Fibroblast of mammary gland (primary cell): ENCODE measurements at places on chromosomes 11 and 22.

DNA sequence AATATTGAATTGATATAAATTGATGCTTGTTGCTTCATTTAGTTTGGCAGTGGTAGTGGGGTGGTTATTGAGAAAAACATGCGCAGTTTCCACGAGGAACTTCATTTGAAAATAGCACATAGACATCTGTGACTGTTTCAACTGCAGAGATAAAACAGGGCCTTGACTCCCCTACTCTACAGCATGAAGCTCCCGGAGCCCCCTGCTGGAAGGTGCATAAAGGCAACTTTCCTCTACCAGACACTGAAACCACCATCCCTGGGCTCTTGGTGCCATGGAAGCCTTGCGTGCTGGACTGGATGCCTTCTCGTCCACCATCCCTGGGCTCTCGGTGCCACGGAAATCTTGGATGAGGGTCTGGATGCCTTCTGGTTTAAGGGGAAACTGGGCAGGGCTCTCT is 195.9 kb downstream of the CSNK2A3 start:
- peak; percentile 31 for DNase-seq

DNA sequence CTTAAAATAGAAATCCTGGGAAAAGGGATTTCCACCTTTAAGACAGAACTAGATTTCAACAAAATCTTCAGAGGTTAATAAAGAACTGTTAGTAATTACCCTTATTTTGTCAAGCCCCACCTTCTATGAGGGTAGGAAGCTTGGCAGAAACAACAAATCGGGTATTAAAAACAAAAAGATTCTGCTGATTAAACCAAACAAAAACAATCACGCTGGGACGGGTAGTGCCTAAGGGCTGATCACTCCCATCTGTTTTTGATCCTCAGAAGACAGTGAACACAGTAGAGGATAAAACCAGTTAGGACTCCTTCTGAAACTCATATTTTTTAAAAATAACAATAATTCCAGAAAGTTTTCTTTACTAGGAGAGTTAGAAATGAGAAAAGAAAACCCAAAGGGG is 441.3 kb upstream of the API5 start:
- no peak for DNase-seq

DNA sequence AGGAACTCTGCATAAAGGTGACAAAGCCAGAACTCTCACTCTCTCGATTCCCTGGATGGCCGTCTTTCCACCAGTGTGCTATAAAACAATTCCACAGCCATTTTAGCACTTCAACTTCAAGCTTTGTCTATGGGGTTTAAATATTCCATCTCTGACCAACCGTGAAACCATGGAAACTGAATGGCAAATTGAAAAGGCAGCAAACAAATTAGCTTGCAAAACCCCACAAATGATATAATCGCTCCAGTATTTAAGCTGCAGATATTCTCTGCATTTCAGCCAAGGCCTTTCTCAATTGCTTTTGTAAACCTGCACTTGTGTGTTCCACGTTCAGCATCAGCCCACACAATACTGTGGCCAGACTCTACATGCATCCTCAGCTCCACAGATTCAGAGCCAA is 131.7 kb upstream of the ISX start:
- no peak for DNase-seq

DNA sequence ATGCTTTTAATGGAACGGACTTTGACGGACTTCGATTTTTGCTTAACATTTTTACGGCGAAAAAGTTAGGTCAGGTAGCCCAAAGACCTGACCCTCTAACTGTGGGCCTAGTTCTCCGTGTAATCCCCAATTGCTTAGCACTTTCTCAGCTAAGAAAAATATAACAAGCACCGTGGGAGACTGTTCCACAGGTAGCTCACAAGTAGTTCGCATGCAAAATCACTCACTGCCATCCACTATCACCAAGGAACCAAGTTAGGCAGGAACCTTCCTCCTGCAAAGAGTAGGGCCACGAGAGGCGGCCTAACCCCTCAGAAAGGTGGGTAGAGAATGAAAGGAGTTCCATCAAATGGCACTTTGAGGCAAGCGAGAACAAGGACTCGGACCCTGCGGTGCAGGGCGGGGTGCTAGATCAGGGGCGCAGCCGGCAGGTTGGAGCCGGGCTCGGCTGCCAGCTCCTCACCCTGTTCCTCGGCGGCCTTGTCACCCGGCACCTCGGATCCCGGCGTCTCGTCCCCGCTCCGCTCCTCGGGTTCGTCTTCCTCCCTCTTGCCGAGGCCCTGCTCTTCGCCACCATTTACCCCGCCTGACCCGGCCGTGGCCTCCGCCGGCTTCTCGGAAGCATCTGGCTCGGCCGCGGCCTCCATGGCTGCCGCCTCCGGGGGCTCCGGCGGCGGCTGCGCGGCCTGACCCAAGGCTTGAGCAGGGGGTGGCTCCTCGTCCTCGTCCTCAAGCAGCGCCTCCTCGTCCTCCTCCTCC is 922 bp downstream of the HNRNPUL2 start:
- DNase-seq = no peak

GRCh38 chr11:42951266-42951665 is 360.5 kb upstream of the API5 start:
- DNase-seq = no peak

DNA sequence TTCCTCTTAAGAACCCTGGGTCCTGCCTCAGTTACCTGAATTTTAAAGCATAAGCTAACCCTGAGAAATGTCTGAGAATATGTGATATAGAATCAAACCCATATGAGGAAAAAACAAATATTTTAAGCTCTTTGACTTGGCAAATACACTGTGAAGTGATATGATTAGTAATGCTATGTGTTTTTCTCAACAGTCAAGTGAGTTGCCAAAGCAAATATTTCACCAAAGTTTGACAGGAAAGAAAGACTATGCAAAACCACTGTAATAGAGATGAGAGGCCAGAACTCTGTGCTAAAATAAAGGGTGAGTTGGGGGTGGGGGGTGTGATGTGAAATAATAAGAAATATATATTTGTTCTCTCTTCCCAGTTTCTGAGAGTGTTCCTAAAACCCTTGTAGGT is 613.5 kb upstream of the CCDC179 start:
- DNase-seq = no peak

GRCh38 chr11:113204280-113204679 is 110.1 kb upstream of the TTC12 start:
- no peak for DNase-seq

DNA sequence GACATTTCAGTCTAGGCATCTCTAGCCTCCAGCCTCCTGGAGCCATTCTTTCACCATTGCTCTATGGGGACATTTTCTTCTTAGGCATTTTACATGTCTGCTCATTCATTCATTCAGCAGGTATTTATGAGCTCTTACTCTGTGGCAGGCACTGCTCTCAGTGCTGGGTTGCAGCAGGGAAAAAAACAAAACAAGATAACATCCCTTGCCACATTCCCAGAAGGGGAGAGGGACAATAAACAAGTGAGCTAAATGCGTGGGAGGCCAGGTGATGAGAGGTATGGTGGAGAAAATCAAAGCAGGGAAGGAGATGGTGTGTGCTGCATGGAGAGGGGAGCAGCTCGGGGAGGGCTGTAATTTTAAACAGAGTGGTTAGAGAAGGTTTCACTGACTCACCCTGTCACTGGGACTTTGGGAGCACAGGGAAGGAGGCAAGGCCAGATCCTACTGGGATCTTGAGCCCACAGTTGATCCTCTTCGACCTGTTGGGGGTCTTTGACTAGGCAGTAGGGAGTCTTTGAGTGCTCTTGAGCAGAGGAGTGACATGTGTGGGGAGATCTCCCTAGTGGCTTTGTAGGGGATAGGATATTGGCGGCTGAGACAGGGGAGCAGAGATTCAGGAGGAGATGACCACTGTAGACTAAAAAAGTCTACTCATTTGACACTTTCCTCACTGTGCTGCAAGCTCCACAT is 17.0 kb downstream of the MICAL2 start:
- no peak for DNase-seq

- peak; percentile 22 for DNase-seq
These were observed 198.3 kb upstream of the PLET1 start for GRCh38 chr11:112459001-112459400.

GRCh38 chr22:48566741-48567140 is 1260.9 kb downstream of the BRD1 start:
- DNase-seq = no peak

GRCh38 chr11:77589181-77589520 is 602 bp upstream of the AQP11 start:
- no peak for DNase-seq

GRCh38 chr11:68498903-68499883 is 38.6 kb downstream of the PPP6R3 start:
- DNase-seq = no peak

DNA sequence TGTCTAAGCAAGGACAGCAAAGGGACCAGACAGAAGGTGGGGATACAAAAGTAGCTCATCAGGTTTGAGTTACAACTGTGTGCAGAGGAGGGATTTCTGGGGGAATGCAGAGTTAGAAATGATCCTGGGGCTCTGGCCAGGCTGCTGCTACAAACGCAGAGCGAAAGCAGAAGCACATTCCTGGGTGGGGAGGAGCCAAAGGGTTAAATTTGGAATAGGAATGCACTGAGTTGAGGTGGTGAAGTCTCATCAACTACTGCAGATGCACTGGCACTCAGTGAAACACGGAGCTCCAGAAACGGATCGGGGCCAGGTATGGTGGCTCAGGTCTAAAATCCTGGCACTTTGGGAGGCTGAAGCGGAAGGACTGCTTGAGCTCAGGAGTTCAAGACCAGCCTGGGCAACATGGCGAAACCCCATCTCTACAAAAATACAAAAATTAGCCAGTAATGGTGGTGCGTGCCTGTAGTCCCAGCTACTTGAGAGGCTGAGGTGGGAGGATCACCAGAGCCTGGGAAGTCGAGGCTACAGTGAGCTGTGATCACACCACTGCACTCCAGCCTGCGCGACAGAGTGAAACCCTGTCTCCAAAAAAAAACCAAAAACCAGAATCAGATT is 3.2 kb downstream of the CHKA start:
- DNase-seq = no peak

DNA sequence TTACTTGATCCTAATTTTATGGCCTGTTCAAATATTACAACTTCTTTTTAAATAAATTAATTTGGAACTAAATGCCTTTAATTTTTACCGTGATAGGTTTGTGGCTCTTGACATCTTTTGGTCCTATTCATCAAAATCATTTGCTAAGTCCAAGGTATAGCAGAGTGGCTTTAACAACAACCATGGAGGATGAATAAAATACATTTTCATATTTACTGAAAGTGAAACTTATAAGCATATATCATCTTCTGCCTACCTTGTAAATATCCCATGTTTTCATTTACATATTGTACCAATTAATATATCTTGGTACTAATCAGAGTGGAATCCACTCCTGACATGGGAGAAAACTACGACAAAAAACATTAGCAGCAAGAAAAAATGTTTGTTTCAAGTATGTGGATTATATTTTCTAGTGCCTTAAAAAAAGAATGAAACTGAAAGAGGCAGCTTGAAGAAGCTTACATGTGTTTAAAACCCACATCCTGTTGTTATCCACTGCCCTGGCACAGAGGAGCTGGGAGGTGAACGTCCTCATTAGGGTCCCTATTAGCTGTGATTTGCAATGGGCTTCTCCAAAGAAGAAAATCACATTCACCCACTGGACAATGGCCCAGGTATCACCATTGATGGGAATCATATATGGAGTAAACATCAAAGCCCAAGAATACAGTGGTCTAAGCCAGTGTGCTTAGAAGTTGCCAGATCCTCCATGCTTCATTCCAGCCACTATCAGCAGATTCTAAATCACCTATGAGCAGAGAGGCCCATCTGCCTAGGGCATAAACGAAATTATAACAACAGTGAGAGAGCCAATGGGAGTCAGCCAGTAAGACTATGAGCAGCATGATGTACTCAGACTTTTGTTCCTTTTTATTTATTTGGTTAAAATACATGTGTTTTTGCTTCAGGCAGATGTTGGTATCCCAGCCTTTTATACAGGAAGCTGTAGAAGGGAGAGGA is 84.7 kb downstream of the MAML2 start:
- peak; percentile 59 for DNase-seq

DNA sequence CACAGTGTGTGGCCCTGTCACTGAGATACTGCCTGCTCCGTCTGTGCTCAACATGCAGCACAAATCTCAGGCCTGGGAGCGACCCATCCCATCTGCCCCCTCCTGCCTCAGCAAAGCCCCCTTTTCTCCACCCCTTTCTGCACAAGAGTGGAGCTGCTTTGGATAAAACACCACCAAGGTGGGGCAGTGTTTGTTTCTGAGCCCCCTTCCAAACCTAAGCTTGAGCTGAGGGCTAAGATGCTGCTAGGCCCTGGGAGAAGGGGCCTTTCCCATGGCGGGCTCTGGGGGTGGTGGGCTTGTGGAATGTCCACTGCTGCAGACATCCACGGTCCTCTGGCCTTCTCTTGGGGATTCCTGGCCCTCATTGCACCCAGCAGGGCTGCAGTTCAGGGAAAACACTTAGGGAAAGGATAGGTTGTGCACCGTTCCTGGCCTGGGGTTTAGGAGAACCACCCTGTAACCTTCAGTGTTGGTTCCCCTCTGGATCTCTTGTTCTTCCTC is 594.1 kb downstream of the TBC1D22A start:
- no peak for DNase-seq

GRCh38 chr11:64331569-64332371 is 8.2 kb upstream of the CCDC88B start:
- peak; percentile 95 for DNase-seq

DNA sequence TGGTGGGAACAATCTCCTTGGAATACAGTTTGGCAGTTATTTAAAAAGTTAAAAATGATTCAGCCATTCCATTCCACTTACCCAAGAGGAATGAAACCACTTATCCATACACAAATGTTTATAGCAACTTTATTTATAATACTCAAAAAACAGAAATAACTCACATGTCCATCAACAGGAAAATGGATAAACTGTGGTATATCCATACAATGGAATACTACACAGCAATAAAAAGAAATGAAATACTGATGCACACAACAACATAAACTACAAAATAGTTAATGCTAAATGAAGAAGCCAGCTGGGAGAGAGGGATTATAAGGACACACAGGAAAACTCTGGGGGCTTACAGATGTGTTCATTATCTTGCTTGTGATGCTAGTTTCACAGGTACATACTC is 64.7 kb downstream of the FCHSD2 start:
- DNase-seq = peak; percentile 31

- DNase-seq = no peak
These were observed 1087.1 kb downstream of the TBC1D22A start for GRCh38 chr22:47849576-47849975.

DNA sequence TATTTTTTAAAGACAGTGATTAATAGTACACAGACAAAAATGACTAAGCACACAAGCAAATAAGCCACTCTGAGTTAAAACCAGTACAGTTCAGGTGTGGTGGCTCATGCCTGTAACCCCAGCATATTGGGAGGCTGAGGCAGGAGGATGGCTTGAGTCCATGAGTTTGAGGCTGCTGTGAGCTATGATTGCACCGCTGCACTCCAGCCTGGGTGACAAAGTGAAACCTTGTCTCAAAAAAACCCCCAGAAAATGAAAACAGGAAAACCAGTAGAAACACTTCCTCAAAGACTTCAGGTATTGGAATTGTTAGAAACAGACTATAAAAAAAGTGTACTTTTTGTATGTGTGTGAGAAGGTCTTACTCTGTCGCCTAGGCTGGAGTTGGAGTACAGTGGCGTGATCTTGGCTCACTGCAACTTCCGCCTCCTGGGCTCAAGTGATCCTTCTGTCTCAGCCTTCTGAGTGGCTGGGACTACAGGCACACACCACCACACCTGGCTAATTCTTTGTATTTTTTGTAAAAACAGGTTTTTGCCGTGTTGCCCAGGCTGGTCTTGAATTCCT is 33.0 kb downstream of the PPP6R2 start:
- no peak for DNase-seq

GRCh38 chr11:74784234-74784633 is 35.6 kb downstream of the RNF169 start:
- no peak for DNase-seq

GRCh38 chr11:114196997-114197703 is 99.0 kb upstream of the NNMT start:
- DNase-seq = peak; percentile 61

GRCh38 chr11:63683133-63683991 is 2.1 kb downstream of the RTN3 start:
- DNase-seq = peak; percentile 43

GRCh38 chr11:117669062-117669461 is 128.0 kb downstream of the DSCAML1 start:
- DNase-seq = no peak
